ENCODE measurements at places on chromosomes 1 and 21.

GRCh38 chr1:25622531-25622930 is 5.9 kb downstream of the MAN1C1 start:
- DNase-seq: no peak

DNA sequence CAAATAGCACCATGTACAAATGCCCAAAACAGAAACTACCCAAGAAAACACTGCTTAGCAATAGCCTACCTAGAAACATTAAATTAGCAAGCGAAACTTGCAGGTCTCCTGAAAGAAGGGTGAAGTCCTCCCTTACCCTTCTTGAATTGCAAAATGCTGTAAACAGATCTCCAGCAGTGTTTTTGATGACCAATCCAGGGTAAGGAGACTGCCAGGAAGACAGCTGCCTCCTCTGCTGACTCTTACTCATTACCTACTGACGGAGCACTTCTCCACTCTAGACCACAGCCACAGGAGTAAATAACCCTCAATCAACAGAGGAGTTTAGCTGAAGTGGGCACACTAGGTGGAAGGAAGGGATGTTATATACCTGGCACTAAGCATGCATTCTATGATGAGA is 32.2 kb upstream of the GADD45A start:
- peak; percentile 37 for DNase-seq

DNA sequence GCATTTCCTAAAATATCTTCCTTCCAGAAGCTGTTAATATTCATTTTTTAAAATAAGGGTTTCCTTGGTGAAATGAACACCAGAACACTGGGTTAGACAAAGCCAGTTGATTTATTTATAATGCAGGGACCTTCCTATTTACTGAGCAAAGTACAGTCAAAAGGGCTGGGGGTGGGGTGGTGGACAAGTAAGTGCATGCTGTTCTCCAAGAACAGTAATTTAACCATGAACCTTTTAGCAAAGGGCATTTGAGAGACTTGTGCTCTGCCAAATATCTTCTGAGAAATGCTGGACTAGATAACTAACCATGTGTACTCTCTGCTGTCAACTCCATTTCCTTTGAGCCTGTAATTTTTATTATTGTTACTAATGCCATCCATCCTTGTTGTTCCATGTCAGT is 100.2 kb downstream of the OMA1 start:
- no peak for DNase-seq

- DNase-seq: no peak
These were observed 221.4 kb downstream of the HLX start for GRCh38 chr1:221100611-221101010.

DNA sequence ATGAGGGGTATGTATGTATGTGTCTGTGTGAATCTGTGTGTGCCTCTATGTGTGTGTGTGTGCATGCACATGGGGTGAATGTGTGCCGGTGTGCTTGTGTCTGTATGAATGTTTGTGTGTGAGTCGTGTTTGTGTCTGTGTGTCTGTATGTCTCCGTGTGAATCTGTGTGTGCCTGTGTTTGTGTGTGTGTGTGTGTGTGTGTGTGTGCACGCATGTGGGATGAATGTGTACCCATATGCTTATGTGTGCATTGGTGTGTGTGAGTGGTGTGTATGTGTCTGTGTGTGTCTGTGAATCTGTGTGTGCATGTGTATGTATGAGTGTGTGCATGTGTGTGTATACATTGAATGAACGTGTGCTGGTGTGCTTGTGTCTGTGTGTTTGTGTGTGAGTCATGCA is 88.9 kb downstream of the MATN1 start:
- DNase-seq: no peak

GRCh38 chr1:107934578-107934977 is 30.4 kb downstream of the VAV3 start:
- no peak for DNase-seq

DNA sequence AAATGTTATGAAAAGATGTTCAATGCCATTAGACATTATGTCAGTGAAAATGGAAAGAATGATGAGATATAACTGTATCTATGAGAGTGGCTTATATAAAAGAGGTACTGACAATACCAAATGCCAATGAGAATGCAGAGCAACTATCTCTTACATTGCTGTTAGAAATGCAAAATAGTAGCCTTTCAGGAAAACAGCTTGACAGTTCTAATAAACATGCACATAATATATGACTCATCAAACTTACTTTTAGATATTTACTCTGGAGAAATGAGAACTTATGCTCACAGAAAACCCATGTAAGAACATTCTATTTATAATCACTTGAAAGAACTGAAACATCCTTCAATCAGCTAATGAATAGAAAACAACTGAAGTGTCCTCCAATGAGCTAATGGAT is 996.7 kb upstream of the ADGRL4 start:
- DNase-seq: no peak

DNA sequence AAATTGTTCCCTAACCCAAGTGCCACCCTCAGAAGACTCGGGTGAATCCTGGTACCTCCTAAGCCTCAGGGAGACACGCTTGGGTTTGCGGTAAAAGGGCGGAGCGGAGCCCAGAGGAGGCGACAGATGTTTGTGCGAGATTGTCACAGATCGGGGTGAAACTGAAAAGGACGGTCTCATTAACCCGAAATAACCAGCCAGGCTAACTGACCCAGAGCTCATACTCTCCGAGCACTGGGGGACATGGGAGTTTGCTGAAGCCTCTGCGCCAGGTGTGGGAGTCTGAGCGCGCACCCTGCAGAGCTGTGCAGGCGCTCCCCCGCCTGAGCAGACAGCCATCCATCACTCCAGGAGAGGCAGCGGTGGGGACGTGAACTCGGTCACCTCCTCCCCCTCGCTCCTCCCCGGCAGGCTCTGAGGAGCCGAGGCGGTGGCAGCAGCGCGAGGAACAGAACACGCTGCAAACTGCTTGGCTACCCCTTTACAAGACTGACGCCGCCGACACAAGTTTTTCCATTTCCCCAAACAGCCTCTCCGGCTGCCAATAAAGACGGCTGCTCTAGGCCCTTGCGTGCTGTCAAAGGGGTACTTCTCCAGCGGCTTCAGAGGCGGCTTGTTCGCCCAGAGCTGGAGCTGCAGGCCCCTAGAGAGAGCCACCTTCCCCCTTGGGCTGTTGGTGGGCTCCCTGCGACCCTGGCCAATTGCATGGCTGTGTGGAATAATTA is 43.5 kb downstream of the RRAGC start:
- DNase-seq: no peak

- no peak for DNase-seq
These were observed 15.2 kb downstream of the H6PD start for GRCh38 chr1:9249534-9250410.

- no peak for DNase-seq
These were observed 20.0 kb upstream of the TSNAX start for GRCh38 chr1:231508497-231508896.

GRCh38 chr1:161048949-161049722 is 3.4 kb upstream of the USF1 start:
- DNase-seq: no peak

- no peak for DNase-seq
These were observed 140.6 kb downstream of the RUNX1 start for GRCh38 chr21:34908419-34909055.

GRCh38 chr1:95321531-95321930 is 87.5 kb downstream of the RWDD3 start:
- no peak for DNase-seq

- no peak for DNase-seq
These were observed 43.9 kb downstream of the NOS1AP start for GRCh38 chr1:162113419-162113818.

DNA sequence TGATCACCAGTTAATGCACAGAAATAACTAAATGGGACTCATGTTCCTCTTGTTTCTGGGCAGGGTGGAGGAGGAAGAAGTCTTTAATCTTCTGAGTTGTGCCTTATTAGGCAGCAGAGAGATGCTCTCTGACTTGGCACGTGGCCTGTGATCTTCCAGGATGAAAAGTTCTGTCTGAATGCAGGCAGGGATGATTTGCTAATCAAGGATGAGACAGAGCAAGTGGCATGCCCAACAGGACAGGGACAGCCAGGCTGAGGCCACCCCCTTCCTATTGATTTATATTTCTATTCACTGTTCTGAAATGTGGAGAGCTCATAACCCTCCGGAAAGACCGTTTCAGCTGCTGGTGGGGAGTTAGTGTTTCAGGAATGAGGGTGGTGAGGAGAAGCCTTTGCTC is 477.8 kb upstream of the CAMK1G start:
- no peak for DNase-seq

DNA sequence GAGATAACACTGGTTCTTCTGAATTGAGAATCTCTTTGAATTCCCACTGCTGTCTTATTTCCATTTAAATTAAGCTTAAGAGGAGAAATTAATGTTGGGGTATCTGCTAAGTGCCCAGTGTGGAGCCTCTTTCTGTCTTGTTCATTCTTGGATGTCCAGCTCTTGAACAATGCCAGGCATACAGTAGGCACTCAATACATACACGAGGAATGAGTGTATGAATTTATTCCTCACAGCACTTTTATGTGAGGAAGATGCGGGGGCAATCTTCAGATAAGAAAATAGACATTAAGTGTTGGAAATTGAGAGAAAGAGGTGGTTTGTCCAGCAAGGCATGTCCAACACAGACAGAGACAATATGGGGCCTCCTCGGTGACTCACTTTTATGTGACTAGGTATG is 11.8 kb upstream of the ATF3 start:
- DNase-seq: no peak

GRCh38 chr1:93603601-93604000 is 78.0 kb downstream of the BCAR3 start:
- DNase-seq: no peak

- no peak for DNase-seq
These were observed 184.5 kb upstream of the TMEM51 start for GRCh38 chr1:14969006-14969405.

- peak; percentile 36 for DNase-seq
These were observed 676.1 kb downstream of the PTPRU start for GRCh38 chr1:29912425-29912824.

GRCh38 chr1:93661829-93662474 is 19.7 kb downstream of the BCAR3 start:
- no peak for DNase-seq

GRCh38 chr1:232922485-232922884 is 27.9 kb upstream of the NTPCR start:
- DNase-seq: no peak

DNA sequence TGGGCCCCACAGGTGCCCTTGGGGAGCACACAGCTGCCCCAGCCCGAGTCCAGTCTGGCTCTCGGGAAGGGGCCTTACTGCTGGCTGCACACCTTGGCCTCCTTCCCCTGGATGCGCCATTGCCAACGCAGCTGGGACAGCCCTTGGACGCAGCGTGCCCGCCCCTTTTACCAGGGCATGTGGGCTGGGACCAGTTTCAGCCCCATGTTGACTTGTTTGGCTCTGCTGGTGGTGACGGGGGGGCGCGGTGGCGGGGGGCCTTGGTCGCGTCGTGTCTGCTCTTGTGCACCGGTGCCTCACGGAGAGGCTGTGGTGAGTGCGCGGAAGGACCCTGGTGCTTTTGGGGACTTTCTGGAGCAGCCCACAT is 19.6 kb downstream of the SKI start:
- DNase-seq: no peak

DNA sequence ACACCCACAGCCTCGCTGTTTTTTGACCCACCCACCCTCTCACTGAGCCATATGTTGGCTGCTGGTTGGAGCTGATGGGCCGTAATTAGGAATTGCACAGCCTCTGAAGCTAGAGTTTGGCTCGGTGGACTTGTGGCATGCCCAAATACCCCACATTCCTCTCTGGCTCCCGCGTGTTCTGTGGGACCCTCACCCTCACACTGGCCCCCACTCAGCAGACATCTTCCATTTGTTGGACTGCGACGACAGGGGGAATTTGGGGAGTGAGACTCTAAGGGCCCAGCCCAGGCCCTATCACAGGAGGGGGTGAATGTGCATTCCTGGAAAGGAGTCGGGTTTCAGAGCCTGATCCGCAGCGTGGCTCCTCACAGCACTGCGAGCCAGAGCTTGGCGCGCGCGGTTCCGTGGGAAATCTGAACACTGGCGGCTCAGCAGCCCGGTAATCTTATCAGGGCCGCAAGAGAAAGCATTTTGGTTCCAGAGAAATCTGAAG is 5.2 kb downstream of the RCSD1 start:
- no peak for DNase-seq

DNA sequence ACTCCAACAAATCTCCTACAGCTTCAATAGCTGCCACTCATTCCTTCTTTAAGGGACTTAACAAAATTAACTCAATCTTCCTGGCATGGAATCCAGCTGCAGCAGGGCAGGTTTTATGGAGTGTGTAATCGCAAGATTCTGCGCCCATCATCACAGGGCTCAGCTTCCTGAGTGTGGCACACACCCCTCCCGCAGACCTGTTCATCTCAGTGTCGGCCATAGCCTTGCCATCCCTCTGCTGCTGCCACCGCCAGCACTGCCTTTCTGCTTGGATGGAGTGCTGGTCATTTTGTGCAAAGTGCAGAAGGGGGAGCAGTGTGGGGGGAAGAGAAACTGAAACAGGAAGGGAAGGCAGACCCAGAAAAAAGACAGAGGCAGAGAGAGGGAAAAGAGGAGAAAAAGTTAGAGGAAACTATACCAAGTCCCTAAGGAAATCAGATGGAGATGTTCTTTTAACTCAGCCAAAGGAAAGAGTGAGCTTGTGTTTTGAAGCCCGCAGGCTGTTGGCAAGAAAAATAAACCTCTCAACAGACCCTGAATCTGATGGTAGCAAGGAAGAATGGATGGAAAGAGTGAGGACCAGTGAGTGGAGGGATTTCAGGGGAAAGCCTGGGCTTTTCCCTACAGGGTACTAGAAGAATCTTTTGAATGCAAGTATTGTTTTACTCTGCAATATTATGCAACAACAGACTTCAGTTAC is 324.2 kb downstream of the SEC16B start:
- no peak for DNase-seq

GRCh38 chr1:194076646-194077045 is 890.2 kb upstream of the B3GALT2 start:
- DNase-seq: no peak

GRCh38 chr1:53293123-53293522 is 34.7 kb downstream of the LRP8 start:
- DNase-seq: no peak

GRCh38 chr1:26220199-26220912 is 13.6 kb upstream of the CEP85 start:
- DNase-seq: no peak

- no peak for DNase-seq
These were observed 19.4 kb downstream of the PTPRF start for GRCh38 chr1:43549921-43550597.

DNA sequence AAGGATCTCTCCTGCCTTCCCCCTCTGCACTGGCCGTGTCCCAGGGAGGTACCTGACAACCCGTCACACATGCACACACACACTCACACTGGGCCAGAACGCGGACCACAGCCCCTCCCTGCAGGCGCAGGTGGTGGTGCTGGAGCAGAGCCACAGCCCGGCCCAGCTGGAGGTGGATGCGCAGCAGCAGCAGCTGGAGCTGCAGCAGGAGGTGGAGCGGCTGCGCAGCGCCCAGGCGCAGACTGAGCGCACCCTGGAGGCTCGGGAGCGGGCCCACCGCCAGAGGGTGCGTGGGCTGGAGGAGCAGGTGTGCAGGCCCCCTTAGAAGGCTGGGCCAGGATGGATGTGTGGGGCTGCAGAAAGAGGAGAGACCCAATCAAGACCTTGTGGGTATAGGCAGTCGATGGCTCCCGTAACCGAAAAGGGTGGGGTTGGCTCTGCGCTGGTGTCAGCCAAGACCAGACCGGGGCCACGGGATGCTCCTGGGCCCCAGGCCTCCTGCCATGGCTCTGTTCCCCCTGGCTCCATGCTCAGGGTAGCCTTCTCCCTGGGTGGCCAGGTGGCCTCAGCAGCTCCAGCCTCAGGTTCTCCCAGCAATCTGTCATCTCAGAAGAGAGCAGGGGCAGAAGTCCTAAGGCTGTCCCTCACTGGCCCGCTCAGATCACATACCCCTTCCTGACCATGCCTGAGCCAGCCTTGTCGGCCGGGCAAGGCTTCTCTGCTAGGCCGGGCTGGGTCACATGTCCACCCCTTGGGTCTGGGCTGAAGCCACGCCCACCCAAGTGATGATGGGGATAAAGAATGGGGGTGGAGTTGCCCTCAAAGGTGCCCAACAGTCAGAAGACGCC is 8.9 kb downstream of the MFAP2 start:
- no peak for DNase-seq
